Lower lobe of right lung (tissue), 2 donors: ENCODE measurements at places on chromosomes 7 and 10. TPM values are rescaled to one million over a fixed set of nuclear protein-coding genes. Genes with fewer than 3 reads are reported as not detected.

Gene DNAJC9
- 13.9 TPM for total RNA-seq

DNA sequence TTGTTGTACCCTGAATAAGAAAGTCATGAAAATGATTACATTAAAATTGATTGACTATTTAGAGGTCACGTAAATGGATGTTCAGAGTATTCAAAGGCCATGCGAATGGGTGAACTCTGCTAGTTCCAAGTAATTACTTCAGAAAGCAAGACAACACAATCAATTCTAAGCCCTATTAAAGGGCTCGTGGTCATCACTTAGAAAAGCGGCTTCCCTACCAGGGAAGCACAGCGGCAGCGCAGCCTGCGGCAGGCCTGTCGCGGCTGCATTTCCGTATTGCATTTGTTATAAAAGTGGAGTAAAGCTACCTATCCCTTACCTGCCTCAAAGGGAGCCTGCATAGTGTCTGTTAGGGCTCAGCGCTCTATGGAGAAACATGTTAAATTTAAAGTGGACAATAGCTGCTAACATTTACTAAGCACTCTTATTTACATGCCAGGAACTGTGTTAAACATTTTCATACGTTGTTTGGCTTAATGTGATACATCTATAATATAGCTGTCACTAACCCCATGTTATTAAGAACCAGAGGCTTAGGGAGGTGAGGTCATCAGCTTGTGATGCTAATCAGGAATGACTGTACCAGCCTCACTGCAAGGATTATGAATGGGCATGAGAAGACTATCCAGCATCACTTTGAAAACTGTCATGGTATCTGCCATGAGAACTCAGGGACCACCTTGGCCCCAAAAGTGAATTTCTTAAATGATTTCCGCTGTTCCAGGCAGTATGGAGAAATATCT lies 187.5 kb downstream of the CELF2 start:
- no peak for DNase-seq
- peaks cover 37% of the 10 kb centered on the region for H3K36me3 ChIP-seq
- H3K4me1 ChIP-seq: peaks cover 19% of the 10 kb centered on the region
- H3K4me3 ChIP-seq: no peak overlapping the region
- H3K27me3 ChIP-seq: no peaks in the 10 kb centered on the region
- no peak overlapping the region for H3K27ac ChIP-seq

Gene CREM
- total RNA-seq: 19.3 TPM

DNA sequence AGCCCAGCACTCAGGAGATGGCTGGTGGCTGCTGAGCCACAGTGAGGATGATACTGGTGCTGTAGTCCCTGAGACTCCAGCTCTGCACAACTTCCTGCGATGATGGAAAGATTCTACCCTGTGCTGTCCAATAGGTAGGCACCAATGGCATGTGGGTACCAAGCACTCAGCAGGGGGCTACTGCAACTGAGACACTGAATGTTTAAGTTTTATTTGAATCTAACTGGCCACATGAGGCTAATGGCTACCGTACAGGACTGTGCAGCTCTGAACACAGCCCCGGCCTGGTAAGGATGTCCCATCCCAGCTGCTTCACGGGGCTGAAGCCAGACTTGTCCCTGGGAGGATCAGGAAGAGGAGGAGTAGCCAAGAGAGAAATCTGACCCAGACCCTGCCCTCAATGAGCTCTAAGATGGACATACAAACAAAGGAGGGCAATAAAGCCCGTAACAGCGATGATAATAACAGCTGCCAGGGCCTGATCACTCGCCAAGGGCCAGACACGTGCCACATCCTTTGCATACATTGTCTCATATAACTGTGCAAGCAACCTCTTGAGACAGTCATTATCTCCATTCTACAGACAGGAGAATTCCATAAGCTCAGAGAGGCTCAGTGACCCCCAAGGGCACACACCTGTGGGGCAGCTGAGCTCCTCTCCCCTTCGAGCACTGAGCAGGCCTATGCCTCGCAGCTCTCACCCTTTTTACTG lies 3.8 kb downstream of the GPRIN2 start:
- peaks cover 16% of the 10 kb centered on the region for H3K4me1 ChIP-seq
- H3K27ac ChIP-seq: no peak overlapping the region
- H3K27me3 ChIP-seq: peaks cover 32% of the 10 kb centered on the region
- DNase-seq: peak; percentile 41

Gene BAMBI
- total RNA-seq: 7.9 TPM

- no peak overlapping the region for H3K4me3 ChIP-seq
- H3K4me1 ChIP-seq: peaks cover 28% of the 10 kb centered on the region
- DNase-seq: no peak
- no peak overlapping the region for H3K27ac ChIP-seq
- H3K27me3 ChIP-seq: no peaks in the 10 kb centered on the region
- no peaks in the 10 kb centered on the region for H3K36me3 ChIP-seq
These were observed 139.8 kb downstream of the CUBN start for GRCh38 chr10:16989826-16990293.

DNA sequence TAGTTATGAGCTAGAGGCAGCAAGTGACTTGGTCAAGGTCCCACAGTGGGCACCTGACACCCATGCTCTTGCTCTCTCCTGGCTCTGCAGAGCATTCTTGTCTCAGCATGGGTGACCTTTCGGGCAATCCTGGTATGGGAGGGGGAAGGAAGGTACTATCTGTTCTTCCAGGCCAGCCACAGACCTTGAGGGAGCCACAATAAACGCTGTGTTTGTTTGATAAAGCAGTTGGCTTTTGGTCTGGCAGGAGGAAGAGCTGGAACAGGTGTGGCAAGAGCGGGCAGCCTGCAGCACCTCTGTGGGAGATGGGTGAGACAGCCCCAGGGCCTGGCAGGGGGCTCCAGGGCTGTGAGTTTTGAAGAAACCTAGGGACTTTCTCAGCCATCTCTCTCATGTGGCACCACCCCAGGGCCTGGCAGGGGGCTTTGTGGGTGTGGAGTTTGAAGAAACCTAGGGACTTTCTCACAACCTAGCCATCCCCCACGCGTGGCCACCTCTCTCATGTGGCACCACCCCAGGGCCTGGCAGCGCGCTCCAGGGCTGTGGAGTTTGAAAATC lies 11.4 kb downstream of the CLDN3 start:
- no peaks in the 10 kb centered on the region for H3K27me3 ChIP-seq
- no peaks in the 10 kb centered on the region for H3K4me1 ChIP-seq
- H3K4me3 ChIP-seq: no peak overlapping the region
- no peak for DNase-seq

- H3K4me1 ChIP-seq: peaks cover 45% of the 10 kb centered on the region
- H3K4me3 ChIP-seq: no peak overlapping the region
- H3K27me3 ChIP-seq: no peaks in the 10 kb centered on the region
- DNase-seq: no peak
- no peak overlapping the region for H3K27ac ChIP-seq
These were observed 51.5 kb downstream of the EGFR start for GRCh38 chr7:55070271-55070743.

Gene ACTL6B
- not detected for total RNA-seq

Gene SMKR1
- total RNA-seq: 1.1 TPM
